SJSA1 (cell line): ENCODE measurements at places on chromosomes 2 and 18. TPM values are rescaled to one million over a fixed set of nuclear protein-coding genes. Genes with fewer than 3 reads are reported as not detected.
A peak's percentile ranks its signal among the peaks of the same experiment; 100 is the strongest.

GRCh38 chr2:127516041-127516762 is 10.1 kb downstream of the IWS1 start:
- DNase-seq, result peak; percentile 97

GPBAR1 gene
- 0.89 TPM in 1 of 2 replicates, not detected in the other for total RNA-seq

DNA sequence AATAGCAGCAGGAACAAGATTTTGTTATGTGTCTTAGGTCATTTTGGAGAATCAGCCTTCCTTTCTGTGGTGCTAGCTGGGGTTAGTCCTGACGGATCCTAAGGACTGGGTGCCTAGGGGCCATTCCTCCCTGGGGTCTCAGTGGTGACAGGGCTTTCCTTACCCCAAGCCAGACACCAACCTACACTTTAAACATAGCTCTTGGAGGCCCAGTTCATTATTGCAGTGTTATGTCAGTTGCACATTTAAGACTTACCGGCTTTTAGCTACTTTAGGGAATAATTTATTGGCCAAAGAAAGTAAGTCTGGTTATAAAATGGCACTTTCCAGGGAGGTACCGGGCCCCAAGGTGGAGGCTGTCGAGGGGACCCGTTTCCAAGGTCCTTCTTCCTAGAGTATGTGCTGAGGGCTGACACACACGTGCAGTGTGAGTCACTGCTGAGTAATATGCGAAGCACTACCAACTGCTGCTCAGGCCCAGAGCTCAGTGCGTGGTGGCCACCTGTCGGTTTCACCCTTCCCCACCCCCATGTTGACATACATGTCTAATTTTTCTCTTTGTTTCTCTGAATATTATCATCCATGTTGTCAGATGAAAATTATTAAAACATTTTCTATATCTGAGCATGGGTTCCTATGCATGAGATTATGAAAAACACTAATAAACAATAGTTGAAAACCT is 37.0 kb upstream of the GRHL1 start:
- peak; percentile 54 for DNase-seq

DNA sequence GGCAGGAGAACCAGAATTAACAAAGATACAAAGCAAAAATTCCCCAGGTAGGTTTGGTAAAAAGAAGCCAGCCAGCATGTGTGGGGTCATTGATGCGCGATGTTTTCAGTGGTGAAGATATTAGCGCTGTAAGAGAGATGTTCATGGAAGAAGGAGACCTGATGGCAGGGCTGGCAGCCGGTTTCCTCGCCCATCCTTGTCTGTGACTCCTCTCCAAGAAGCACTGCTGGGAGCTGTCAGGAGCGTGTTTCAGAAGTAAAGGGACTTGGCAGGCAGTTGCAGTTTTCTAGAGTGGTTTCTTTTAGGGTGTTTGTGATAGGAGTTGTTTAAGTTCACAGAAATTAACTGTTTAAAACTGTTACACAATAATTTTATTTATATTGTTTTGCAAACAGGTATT is 24.6 kb downstream of the TAF1B start:
- no peak for DNase-seq

DNA sequence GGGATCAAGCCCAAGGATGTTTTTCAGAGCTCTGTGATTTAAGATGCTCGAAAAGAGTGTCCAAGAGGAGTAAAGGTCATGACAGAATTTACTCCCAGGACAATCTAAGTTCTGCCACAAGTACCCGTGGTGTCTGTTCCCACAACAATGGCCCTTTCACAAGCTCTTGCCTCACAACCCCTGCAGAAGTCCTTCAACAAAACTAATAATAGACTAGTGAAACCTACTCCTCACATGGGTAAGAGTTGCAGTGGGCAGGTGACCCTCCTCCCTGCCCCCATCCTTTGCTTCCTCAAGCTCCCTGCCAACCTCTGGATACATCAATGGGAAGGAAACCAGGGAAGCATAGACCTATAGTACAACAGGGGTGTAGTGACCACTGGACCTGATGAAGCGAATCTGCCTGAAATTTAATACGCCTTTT is 34.9 kb downstream of the PTCD3 start:
- no peak for DNase-seq
